ENCODE measurements at places on chromosomes 6 and 20. TPM values are rescaled to one million over a fixed set of nuclear protein-coding genes. Genes with fewer than 3 reads are reported as not detected.

DNA sequence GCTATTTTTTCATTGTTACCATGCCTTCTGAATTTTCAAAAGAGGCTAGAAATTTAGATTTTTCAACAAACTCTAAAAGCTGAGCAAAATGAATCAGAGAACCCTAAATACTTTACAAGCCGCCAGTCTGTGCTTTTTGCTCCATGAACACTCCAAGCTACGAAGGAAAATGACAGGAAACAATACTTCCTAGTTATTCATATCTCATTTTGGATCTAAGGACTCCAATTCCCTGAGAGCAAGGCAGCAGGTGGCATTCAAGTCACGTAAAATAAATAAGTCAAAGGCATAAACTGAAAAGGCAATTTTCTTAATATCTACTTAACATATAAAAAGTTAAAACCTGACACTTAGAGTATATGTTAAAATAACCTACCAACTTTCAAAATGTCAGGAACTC, 50.6 kb downstream of the PDSS2 start:
- DNase-seq = no peak

DNA sequence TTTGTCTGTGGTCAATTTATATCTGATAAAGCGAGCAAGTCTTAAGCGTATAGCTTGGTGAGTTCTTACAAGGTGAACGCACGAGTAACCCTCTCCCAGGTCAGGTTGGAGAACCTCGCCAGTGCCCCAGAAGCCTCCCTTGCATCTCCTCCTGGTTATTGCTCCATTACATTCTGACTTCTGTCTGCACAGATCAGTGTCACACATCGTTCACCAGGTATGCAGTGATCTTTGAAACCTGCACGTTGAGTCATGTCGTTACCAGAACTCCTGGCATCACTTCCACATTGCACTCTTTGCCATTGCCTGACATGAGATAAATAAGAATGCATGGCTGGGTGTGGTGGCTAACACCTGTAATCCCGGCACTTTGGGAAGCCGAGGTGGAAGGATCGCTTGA, 44.2 kb downstream of the AKAP12 start:
- no peak for DNase-seq

GRCh38 chr6:8536122-8536521, 100.8 kb upstream of the SLC35B3 start:
- no peak for DNase-seq

DNA sequence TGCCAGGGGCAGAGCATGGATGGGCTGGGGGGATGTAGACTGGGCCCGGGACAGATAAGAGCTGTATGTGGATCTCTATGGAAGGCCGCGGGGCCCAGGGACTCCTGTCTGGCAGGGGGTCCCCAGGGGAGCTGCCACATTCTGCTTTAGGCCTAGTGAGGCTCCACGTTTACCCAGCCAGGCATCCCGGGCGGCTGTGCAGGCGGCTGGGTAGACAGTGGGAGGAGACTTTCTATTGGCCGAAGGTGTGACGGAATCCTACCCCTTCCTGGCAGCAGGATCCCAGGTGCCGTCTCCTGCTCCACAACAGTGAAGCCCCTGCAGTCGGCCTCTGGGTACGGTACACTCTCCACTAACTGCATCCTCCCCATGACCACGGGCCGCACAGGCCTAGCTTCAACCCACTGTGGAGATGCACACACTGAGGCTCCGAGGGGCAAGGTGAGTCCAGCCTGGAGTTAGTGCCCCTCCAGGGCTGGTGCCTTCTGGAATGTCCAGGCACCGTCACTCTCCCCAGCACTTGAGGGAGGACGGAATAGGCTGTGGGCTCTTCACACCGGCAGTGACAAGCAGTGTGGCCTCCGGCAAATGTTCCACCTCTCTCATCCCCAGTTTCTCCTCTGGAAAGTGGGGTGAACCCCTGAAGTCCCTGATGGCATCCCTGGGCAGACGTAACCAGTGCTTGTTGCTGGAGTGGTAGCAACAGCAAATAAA, 36.8 kb upstream of the ZBP1 start:
- DNase-seq = no peak

GRCh38 chr20:61976644-61977418, 88.8 kb downstream of the TAF4 start:
- no peak for DNase-seq

DNA sequence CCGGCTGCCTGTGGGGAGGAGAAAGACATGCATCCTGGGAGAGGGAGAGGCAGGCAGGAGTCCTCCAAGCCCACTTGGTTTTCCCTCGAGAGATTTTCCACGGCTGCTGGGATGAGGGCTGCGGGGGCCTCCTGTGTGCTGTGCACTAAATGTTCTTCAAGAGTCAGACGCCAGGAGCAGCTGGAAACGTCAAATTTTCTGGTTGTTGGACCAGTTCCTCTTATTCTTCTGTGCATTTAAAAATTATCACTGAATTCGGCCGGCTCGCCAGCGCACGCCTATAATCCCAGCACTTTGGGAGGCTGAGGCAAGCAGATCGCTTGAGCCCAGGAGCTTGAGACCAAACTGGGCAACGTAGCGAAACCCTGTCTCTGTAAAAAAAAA, 32.8 kb upstream of the NTSR1 start:
- no peak for DNase-seq

The SEMG1 gene
- total RNA-seq = not detected

DNA sequence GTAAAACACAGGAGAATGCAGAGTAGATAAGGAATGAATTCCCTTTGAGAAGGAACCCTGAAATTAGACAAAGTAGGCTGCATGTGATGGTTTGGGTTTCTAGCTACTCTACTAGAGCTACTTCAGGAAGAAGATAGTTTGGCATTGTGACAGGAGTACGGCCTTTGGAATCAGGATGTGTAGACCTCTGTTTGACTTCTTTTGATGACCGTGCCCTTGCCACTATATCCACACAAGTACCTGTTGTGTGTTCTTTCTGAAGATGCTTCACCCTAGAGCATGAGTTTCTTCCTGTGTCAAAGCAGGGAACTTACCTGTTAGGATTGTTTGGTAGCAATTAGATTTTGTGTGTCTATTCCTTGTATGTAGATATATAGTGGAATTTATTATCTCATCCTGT, 41.7 kb downstream of the CD2AP start:
- DNase-seq = no peak

GRCh38 chr6:77883851-77884250, 231.0 kb downstream of the MEI4 start:
- no peak for DNase-seq

DNA sequence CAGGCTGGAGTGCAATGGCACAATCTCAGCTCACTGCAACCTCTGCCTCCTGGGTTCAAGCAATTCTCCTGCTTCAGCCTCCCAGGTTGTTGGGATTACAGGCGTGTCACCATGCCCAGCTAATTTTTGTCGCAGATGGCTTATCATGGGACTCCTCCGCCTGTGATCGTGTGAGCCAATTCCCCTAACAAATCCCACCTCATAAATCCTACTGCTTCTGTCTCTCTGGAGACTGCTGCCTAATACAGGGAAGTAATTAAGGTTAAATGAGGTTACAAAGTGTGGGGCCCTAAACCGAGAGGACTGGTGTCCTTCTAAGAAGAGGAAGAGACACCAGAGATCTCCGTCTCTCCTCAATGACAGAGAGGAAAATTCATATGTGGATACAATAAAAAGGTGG, 52.0 kb downstream of the TRPC4AP start:
- DNase-seq = no peak

- no peak for DNase-seq
These were observed 6.9 kb upstream of the CITED2 start for GRCh38 chr6:139381216-139381865.

- DNase-seq = no peak
These were observed 83.8 kb downstream of the FNDC1 start for GRCh38 chr6:159252955-159253508.

- DNase-seq = no peak
These were observed 1.2 kb downstream of the GRM4 start for GRCh38 chr6:34144581-34145160.

DNA sequence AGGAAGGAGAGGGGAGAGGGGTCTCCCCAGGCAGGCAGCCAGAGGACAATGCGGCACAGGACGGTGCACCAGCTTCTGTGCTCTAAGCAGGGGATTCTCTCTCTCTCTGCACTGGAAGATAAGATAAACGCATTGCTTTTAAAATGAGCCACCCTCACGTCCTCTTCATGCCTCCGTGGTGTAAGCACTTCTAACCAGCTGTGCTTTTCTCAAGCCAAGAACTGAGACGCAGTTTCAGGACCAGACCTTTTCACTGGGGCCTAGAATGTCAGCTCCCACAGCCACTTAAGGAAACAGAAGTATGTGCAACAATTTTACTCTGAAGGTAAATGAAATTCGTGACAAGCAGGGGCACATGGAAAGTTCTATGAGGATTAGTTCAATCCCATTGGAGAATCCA, 82.4 kb downstream of the PSMB1 start:
- no peak for DNase-seq

DNA sequence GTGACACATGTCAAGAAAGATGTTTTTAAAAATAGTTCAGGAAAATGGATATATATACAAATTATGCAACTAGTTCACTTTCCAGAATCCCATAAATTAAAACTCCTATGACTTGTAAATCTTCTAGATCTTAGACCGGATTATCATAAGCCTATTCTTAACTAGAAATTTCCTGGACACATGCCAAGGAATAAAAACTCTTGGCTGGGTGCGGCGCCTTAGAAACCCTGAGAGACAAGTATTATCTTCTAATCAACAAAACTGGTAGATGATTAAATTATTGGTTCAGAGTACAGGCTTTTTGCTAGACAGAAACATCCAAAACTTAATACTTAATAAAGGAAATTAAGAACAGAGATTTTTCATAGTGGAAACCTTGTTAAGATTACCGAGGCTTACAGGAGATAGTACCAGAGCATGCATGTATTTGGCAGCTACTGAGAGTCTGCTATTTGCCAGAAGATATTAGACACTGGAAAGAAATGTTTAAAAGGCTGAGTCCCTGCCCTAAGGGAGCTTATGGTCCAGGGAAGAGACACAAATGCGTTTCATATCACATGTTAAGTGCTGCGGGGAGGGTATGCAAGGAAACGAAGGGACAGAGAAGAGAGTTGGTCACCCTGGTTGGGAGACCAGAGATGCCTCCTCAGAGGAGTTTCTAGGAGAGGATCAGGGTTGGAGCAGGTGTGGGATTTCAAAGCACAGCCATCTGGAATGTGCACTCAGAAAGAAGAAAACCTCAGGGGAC, 46.5 kb upstream of the IFNGR1 start:
- no peak for DNase-seq

DNA sequence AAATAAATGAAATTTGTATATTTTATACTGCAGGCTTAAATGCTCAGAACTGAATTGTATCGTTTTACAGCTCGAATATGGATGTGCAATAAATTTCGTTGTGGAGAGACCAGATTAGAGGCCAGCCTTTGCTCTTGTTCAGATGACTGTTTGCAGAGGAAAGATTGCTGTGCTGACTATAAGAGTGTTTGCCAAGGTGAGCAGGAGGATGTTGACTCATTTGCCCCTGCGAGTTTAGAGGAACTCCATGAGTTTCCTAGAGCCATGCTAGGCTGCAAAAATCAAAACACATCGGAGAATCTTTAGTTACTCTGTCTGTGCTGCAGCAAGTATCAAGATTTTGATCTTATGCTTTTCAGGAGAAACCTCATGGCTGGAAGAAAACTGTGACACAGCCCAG, 15.4 kb downstream of the ENPP3 start:
- no peak for DNase-seq
